Thoracic aorta (tissue), 2 donors: ENCODE measurements at places on chromosomes 6 and 20.

DNA sequence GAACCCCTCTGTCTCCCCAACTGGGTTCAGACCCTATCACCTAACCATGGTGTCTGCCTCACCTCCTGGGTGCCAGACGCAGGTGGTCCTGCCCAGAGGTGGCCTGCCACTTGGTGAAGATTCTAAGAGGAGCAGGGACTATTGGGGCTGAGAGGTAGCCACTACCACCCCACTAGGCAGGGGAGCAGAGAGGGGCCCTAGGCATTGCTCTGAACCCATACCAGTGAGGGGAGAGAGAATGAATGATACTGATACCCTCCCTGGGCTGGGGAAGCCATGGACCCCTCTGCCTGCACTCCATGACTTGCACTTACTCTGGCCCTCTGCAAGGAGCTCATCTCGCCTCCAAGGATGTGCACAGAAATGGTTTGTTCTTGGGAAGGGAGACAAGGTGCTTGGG lies 31.7 kb upstream of the SPDEF start:
- H3K36me3 ChIP-seq = peaks cover 15% of the 10 kb centered on the region
- DNase-seq = no peak
- H3K27ac ChIP-seq = no peak overlapping the region
- H3K4me3 ChIP-seq = no peak overlapping the region

- H3K4me3 ChIP-seq = no peak overlapping the region
- H3K4me1 ChIP-seq = no peaks in the 10 kb centered on the region
- H3K36me3 ChIP-seq = no peaks in the 10 kb centered on the region
- H3K27ac ChIP-seq = no peak overlapping the region
- H3K27me3 ChIP-seq = no peaks in the 10 kb centered on the region
Measured at GRCh38 chr6:65649392-65649791, 57.6 kb downstream of the EYS start.

- DNase-seq = no peak
- no peaks in the 10 kb centered on the region for H3K27me3 ChIP-seq
- no peak overlapping the region for H3K27ac ChIP-seq
- no peaks in the 10 kb centered on the region for H3K36me3 ChIP-seq
- no peaks in the 10 kb centered on the region for H3K4me1 ChIP-seq
Measured at GRCh38 chr20:15656124-15656523, 917.1 kb downstream of the KIF16B start.

DNA sequence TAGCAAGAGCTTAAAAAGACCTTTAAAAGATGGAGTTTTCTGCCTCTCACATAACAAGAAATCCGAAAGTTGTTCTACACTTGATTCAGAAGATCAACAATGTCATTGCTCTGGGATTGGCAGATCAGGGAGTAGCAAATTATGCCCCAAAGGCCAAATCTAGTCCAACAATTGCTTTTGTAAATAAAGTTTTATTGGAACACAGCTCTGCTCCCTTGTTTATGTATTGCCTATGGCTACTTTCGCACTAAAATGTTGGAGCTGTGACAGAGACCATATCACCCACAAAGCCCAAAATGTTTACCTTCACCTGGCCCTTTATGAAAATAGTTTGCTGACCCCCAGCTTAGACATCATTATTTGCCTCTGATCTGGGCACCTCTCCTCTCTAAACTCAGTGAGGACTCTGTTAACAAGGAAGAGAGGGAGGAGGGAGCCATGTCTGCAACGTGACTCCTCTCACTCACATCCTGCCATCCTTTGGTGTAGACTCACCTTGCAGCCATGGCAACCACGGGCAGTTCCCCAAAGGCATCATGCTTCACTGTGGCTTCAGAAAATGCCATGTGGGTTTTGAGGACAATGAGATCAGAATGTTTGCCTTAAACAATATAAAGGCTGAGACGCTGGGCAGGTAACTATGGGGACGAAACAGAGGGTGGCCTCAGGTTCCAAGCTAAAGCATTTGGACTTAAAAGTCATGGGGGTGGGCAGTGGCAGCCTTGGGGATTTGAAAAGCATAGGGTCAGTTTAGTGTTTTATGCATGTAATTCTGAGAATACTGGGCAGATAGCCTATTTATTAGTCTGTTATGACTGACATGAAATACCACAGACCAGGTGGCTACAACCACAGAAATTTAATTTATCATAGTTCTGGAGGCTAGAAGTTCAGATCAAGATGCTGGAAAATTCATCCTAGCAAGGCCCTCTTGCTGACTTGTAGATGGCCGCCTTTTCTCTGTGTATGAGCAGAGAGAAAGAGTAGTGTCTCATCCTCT lies 149.7 kb upstream of the TNFAIP3 start:
- no peak overlapping the region for H3K4me3 ChIP-seq
- no peaks in the 10 kb centered on the region for H3K4me1 ChIP-seq
- no peaks in the 10 kb centered on the region for H3K36me3 ChIP-seq
- no peaks in the 10 kb centered on the region for H3K27me3 ChIP-seq
- no peak for DNase-seq

DNA sequence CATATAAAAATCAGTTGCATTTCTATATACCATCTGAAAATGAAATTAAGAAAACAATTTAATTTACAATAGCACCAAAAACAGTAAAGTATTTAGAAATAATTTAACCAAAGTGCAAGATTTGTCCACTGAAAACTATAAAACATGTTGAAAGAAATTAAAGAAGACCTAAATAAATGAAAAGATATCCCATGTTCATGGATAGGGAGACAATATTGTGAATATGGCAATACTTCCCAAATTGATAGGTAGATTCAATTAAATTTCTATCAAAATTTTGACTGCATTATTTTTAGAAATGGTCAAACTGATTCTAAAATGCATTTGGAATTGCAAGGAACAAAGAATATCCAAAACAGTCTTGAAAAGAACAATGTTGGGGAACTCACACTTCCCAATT lies 17.6 kb upstream of the POU3F2 start:
- H3K36me3 ChIP-seq = no peaks in the 10 kb centered on the region
- no peak overlapping the region for H3K4me3 ChIP-seq
- no peak overlapping the region for H3K27ac ChIP-seq
- H3K4me1 ChIP-seq = no peaks in the 10 kb centered on the region
- DNase-seq = no peak
- H3K27me3 ChIP-seq = peaks cover 3% of the 10 kb centered on the region

DNA sequence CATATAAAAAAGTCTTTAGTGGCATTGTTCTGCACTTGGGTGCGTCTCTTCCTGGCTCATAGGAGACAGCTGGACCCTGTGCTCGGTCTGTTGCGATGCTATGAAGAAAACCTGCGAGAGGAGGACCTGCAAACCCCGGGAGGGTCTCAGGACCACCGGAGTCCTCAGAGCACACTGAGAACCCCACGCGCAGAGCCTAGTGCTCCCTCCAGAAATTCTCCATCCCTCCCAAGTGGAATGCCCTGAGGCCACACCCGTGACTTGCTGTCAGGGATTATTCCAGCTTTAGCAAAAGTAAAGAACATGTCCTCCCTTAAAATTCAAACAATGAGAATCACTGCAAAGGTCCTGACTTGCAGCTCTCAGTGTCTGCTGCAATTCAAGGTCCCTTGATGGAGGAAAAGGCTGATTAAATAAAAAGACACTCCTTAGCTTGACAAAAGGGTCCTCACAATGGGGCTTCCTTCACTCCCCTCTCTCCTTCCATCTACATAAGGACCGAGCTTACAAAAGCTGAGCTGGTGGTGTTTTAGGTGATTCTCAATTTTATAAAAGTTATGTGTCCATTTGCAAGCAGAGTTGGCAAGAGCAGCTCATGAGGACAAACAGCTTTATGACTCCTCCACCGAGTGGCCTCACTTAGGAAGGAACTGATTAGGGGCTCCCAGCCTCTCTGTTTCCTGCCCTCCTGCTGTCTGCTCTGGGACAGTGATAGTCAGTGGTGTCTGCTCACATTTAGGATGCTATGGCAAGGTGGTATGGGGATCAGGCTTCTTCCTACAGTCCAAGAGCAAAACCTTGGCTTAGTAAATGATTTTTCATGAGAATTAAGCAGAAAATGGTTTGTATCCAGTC lies 97.0 kb downstream of the RAMACL start:
- H3K4me1 ChIP-seq = peaks cover 3% of the 10 kb centered on the region

- no peaks in the 10 kb centered on the region for H3K4me1 ChIP-seq
- no peaks in the 10 kb centered on the region for H3K27me3 ChIP-seq
- H3K4me3 ChIP-seq = no peak overlapping the region
- H3K27ac ChIP-seq = no peak overlapping the region
- no peak for DNase-seq
Measured at GRCh38 chr6:35824552-35825192, 19.5 kb downstream of the LHFPL5 start.

DNA sequence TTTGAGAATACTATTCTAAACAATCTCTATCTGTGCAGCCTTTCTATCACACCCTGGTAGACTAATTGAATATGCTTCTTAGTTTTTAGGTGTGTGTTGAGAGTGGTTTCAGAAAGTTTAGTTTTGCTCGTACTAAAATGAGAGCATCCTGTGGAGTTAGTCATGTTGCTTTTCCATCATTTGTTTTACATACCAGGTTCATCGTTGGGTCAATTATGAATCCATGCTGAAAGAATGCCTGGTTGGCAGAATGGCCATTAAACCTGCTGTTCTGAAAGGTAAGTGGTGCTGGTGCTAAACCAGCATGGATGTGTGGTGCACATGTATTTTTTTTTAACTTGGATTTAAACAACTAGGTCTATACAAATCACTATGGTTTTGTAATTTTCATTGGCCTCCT lies 49.3 kb downstream of the CYB5R4 start:
- no peak overlapping the region for H3K27ac ChIP-seq
- peaks cover 7% of the 10 kb centered on the region for H3K4me1 ChIP-seq
- H3K4me3 ChIP-seq = no peak overlapping the region
- H3K27me3 ChIP-seq = no peaks in the 10 kb centered on the region

DNA sequence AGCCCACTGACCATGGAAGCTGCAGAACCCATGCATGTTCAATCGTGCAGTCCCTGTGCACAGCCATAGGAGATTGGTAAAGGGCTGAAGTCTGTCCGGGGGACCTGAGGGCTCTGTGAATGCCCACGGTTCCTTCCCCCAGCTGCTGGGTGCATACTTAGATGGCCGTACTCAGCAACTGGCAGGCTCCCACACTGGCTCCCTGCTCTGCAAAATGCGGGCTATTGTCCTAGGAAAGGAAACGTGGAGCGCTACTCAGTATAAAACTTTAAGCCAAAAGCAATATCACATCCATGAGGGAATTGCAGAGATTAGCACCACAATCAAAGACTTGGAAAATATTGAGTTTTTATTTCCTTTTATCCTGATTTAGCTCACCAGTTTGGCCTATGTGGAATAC lies 202.0 kb downstream of the WDR27 start:
- no peaks in the 10 kb centered on the region for H3K27me3 ChIP-seq
- peak overlapping the region; percentile 44 for H3K27ac ChIP-seq
- H3K36me3 ChIP-seq = no peaks in the 10 kb centered on the region
- no peak for DNase-seq
- H3K4me3 ChIP-seq = no peak overlapping the region

DNA sequence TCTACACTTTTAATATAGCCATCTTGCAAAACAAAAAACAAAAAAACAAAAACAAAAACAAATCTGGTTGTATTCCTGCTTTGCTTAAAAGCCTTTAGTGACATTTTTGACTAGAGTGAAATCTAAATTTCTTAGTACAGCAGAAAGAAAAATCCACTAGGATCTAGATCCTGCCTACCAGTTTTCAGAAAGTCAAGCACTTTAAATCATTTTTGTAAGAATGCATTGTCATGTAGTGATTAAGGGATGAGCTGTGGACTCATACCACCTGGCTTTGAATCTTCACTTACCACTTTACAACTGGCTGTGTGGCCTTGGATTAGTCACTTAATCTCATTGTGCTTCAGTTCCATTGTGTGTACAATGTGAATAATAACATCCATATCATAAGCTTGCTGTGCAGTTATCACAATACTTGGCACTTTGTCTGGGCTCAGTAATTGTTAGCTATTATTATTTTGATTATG lies 4.0 kb downstream of the MKKS start:
- H3K4me3 ChIP-seq = no peak overlapping the region
- no peaks in the 10 kb centered on the region for H3K27me3 ChIP-seq
- H3K27ac ChIP-seq = no peak overlapping the region
- H3K36me3 ChIP-seq = no peaks in the 10 kb centered on the region
- DNase-seq = no peak
- H3K4me1 ChIP-seq = peaks cover 13% of the 10 kb centered on the region

DNA sequence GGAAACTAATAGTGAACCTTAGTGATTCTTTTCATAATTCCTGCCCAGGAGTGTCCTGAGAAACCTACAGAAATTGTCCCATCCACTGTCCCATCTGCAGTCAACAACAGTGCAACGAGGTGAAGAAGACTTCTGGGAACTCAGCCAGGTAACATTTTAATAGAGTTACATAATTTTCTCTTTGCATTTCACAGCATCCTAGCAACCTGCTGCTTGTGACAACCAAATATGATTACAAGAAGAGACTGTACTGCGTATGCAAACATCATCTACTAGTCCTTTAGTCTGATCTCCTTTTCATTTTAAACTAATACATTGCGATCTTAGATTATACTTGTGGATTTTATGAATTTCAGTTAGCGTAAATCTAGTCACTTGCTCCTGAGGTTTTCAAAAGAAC lies 951.6 kb downstream of the TFAP2A start:
- H3K4me1 ChIP-seq = no peaks in the 10 kb centered on the region
- DNase-seq = no peak
- no peaks in the 10 kb centered on the region for H3K36me3 ChIP-seq
- H3K27ac ChIP-seq = no peak overlapping the region

DNA sequence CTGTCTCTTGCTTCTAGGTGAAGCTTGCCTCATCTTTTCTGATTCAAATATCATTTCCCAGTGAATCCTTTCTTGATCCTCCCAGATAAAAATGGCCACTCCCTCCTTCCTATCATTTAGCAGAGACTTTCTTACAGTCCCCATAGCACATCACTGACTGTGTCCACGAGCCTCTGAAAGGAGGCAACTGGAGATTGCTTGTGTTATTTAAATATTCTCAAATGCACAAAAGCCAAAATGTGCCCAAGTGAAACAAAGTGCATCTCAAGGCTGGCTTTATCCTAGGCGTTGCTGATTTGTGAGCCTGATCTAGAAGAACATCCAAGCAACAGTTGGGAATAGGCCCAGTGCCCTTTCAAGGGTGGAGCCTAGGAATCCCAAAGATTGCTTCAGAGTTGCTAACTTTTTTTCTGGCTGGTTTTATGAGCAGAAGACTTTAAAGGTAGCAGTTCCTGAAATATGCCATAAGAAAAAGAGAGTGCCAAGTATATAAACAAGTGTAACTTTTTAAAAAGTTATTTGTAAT lies 393.6 kb downstream of the CD83 start:
- DNase-seq = no peak
- no peaks in the 10 kb centered on the region for H3K4me1 ChIP-seq
- no peak overlapping the region for H3K27ac ChIP-seq
- no peaks in the 10 kb centered on the region for H3K27me3 ChIP-seq
